Activated CD8-positive, alpha-beta T cell treated with anti-CD3 and anti-CD28 coated beads for 36 hours (primary cell): ENCODE measurements at places on chromosomes 16 and 17.

GRCh38 chr16:70578035-70578434 is 54.4 kb downstream of the SF3B3 start:
- no peak for DNase-seq

DNA sequence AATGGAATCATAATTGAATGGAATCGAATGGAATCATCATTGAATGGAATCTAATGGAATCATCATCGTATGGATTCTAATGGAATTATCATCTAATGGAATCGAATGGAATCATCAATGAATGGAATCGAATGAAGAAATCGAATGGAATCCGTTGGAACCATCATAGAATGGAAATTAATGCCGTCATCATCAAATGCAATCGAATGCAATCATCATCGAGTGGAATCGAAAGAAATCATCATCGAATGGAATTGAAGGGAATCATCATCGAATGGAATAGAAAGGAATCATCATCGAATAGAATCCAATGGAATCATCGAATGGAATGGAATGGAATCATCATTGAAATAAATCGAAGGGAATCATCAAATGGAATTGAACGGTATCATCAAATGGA is 217.2 kb downstream of the SHCBP1 start:
- DNase-seq = no peak

- DNase-seq = no peak
These were observed 586 bp downstream of the CD7 start for GRCh38 chr17:82316651-82317393.

DNA sequence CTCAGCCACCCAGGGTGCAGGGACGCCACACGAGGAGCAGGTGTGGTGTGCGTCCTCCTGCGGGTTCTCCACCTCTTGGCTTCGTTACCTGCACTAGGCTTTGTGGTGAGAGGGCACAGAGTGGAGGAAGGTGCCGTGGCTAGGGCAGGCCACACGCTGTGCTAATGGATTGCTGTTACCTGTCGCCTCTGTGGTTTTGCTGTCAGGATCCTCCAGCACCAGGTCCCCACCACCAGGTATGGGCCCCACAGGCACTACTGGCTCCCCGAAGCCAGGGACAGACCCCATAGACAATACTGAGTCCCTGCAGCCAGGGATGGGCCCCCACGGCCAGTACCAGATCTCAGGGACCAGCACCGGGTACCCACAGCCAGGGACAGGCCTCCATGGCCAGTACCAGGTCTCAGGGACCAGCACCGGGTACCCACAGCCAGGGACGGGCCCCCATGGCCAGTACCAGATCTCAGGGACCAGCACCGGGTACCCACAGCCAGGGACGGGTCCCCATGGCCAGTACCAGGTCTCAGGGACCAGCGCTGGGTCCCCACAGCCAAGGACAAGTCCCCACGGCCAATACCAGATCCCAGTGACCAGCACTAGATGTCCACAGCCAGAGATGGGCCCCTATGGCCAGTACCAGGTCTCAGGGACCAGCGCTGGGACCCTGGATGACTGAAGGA is 315.6 kb downstream of the SEC14L1 start:
- DNase-seq = peak; percentile 43

DNA sequence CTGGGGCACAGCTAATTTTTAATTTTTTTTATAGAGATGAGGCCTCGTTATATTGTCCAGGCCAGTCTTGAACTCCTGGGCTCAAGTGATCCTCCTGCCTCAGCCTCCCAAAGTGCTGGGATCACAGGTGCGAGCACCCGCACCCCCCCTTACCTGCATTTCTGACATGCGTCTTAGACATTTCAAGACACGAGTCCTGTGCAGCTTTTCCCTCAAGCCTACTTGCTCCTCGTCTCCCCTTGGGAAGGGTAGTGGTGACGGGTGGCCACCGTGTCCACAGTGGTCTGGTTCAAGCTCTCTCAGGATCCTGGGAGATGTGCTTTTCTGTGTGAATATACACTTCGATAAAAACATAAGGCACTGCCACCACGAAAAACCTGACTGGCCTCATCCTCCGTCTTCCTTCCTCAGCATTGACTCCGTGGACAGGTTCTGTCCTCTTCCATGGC is 9.6 kb downstream of the CANT1 start:
- DNase-seq = no peak

DNA sequence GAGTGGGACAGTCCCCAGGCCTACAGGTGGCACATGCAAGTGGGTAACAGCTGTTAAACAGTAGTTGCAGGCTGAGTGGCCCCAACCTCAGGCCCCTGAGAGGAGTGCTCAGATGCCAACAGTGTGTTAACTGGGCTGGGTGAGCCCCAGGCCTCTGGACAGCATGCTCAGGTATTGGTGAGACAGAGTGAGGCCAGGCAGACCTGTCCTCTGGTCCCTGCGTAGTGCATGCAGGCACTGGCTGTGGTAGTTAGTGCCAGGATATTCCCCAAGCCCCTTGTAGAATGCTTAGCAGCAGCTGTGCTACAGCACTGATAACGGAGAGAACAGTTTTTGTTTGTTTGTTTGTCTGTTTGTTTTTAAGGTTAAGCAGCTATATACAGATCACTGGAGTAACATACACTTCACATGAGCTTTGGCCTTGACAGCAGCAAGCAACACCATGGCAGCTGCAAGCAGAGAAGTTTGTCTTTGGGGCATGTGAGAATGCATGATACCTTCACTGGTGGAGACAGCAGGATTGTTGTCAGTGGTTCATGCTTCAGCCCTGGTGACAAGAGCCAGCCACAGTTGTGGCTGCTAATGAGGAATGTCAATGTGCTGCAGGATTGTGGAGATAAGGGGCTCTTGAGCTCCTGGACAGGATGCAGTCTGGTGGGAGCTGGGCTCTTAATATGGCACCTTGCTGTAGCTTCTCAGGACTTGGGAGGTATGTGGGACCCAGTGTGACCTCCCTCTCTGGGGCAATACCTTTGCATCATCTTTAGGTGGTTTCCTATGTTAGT is 614.4 kb downstream of the CDH11 start:
- no peak for DNase-seq

DNA sequence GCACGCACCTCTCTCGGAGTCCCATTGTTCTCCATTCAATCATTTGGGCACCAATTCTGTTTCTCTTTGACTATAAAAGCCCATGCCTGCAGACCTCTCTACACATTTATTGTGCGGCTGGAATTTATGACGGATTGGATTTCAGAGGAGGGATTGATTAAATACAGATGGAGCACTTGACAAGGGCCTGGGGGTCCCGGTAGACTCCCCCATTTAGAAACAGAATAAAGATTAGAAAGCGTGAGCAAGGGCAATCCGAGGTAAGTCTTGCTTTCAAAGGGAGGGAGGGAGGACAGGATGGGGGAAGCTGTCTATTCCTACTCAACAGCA is 15.1 kb upstream of the PITPNM3 start:
- no peak for DNase-seq

DNA sequence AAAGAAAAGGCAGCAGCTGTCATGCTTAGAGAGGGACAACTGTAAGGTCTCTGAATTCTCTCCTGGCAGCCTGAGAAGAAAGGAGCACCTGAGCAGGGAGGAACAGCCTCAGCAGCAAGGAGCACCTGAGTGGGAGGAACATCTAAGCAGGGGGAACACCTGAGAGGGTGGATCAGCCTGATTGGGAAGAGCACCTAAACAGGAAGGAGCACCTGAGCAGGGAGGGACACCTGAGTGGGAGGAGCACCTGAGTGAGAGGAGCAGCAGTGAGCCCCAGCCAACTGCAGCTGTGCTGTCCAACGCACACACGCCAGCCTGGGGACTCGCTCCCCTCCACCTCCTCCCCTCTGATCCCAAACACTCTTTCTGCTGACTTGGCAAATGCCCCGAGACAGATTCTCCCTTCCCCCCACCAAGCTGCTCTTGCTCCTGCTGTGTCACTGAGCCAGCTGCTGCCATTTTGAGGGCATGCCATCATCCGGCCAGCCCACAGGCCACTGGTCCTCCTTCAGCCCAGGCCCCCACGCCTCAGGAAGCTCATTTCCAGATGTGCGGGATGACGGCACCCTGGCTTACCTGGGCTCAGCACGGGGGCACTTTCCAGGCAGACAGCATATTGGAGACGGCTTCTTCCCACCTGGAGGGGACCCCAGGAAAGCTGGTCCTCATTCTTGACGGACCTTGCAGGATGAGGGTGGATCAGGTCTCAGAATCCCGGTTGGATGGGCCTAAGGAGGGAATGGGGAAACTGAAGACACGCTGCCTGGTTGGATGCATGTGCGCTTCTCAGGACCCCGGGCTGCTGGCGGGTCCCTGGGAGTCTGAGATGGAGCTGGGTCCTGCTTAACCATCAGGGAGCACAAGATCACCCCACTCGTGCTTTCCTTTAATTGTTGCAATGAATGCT is 57.7 kb upstream of the RBFOX3 start:
- DNase-seq = no peak

- DNase-seq = no peak
These were observed 2.8 kb upstream of the SLFN11 start for GRCh38 chr17:35376245-35376644.

DNA sequence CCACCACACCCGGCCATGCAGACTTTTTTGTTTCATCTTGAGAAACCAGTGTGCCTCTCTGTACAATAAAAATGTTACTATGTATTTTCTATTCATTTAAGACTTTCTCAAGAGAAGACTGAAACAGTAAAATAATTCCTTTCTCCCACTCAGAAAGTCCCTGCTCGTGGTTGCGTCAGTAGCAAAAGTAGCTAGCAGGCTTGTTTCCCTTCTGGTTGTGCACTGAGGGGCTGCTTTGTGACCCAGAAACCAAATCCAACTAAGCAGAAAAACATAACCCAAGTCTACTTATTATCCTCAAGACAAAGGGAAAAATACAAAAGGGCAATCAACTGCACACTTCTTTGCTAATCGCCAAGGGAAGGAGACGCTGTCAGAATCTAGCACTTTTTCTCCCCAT is 3.4 kb upstream of the PNPO start:
- DNase-seq = no peak

- no peak for DNase-seq
These were observed 1860.3 kb downstream of the TP53TG3F start for GRCh38 chr16:35319536-35320192.

- no peak for DNase-seq
These were observed 150.5 kb downstream of the KATNIP start for GRCh38 chr16:27700304-27700995.

- DNase-seq = no peak
These were observed 39.5 kb downstream of the RCVRN start for GRCh38 chr17:9865586-9865985.

DNA sequence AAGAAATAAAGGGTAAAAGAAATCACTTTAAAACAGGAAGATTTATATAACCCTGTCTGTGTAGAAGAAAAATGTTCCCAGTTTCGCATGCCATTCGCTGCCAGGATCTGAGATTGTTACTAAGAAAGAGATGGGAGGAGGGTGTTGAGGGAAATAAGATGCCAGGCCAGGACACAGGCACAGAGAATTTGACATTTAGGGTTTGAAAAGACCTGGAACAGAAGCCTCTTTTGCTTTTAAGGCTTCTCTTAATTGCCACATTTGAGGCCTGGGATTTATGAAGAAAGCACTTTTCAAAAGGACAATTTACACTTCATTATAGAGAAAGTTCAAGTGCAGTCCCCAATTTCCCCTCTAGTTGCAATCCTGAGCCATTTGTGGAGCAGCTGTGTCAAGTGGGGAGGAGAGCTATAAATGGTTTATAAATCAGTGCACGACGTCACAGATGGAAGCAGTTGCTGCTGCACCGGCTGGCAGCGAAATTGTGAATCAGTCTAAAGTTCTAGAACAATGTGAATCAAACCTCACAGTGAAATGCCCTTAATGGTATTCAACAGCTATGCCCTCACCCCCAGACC is 26.5 kb upstream of the C16orf87 start:
- DNase-seq = peak; percentile 15

DNA sequence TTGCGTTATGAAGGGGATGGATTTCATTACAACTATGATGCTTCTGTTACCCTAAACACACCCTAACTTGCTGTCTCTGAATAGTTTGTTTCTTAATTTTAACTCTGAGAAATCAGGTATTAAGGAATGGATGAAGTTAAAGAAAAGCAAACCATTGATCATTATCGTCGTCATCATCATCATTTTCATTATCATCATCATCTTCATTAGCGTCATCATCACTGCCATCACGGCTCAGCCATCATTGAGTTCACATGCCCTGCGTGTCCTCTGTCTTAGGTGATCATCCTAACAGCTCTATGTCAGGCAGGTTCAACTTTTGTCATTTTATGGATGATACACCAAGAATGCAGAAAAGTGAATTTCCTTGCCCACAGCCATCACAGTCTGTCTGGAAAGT is 477.5 kb upstream of the EEF2KMT start:
- DNase-seq = no peak

GRCh38 chr17:9768381-9768934 is 22.9 kb downstream of the DHRS7C start:
- DNase-seq = no peak

- DNase-seq = no peak
These were observed 26.5 kb upstream of the AATK start for GRCh38 chr17:81192386-81193050.

DNA sequence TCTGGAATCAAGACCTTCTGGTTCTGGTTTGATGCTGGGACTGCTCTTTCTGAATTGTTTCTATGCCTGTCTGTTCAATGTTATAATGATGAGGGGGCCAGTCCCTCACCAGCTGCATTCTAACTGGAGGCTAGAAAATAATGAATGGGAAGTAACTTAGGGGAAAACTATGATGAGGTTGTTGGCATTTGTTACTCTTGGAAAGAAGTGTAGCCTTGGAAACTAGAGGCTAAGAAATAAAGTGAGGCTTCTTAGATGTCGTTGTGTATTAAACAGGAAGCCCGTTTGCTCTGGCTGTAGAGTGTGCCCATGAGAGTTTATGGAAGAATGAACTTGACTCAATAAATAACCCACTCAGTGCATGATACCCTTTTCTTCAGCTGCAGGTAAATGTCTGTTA is 140.8 kb downstream of the PRKCA start:
- DNase-seq = no peak

- no peak for DNase-seq
These were observed 11.5 kb downstream of the SLC46A1 start for GRCh38 chr17:28394337-28395116.
